ENCODE measurements at places on chromosomes 5 and 9.

DNA sequence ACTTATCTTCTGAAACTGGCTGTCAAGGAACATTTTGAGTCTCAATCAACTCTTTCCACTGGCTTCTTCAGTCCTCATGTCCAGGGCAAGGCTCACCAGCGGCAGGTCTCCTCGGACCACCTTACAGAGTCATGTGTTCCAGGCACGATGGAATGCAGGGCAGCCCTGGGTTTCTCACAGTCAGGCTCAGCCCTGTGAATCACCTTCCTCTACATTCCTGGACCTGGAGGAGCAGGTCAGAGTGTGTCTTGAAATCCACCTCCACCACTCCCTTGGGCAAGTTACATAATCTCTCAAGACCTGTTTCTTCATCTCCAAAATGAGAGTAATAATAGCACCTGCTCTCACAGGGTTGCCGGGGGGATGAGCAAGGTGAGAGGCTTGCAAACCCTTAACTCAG, 16.0 kb downstream of the ENC1 start:
- DNase-seq: no peak

DNA sequence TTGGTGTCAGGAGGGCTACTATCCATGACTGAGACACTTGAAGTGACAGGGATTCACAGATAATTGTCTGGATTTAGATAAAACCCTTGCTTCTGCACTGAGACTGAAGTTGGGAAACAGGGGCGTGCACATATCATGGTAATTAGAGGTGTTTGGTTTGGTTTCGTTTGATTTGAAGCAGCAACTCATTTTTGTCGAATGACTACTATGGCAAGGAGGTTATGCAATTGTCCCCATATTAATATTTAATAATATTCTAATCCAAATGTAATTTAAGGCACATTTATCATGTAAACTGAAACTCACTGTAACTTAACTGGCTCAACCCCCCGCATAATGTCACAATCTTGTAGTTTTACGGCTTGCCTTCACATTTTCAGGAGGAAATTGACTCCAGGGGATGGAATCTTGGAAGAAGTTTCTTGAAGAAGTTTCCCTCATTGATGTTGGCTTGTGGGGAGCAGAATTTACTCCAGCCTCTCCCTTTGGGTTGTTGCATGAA, 12.5 kb downstream of the ZNF366 start:
- DNase-seq: no peak

- no peak for DNase-seq
These were observed 148.2 kb downstream of the PCSK1 start for GRCh38 chr5:96284727-96285389.

DNA sequence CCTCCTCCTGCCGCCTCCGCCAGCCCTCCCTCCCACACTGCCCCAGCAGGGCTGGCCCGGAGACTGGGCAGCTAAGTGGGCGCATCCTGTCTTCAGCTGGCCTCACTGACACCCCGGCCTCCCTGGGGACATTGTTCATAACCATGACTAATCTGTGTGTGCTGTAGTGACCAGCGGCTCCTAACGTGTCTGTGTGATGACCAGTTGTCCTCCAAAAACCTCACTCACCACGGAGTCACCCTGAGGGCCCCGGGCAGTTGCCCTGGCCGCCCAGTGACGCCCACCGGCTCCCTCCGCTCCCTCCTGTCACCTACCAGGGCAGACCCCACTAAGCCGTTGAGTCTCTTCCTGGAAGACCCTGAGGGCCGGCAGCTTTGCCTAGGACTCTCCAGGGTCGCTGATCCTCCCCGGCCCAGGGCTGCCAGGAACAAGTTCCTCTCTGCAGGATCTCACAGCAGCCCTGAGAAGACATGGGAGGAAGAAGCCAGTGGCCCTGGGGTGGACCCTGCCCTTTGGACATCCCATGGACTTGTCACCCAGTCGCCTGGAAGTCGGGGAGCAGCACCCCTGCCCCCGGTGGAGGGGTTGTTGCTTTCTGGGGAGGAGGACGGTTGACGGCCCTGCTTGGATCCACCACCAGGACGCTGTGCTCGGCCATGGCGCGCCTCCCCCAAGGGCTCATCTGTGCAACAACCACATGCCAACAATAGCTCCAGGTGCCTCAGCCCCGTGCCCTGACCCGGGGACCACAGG, 110.2 kb upstream of the LMX1B start:
- peak; percentile 53 for DNase-seq

- no peak for DNase-seq
These were observed 51.1 kb downstream of the C9orf50 start for GRCh38 chr9:129569502-129570449.

DNA sequence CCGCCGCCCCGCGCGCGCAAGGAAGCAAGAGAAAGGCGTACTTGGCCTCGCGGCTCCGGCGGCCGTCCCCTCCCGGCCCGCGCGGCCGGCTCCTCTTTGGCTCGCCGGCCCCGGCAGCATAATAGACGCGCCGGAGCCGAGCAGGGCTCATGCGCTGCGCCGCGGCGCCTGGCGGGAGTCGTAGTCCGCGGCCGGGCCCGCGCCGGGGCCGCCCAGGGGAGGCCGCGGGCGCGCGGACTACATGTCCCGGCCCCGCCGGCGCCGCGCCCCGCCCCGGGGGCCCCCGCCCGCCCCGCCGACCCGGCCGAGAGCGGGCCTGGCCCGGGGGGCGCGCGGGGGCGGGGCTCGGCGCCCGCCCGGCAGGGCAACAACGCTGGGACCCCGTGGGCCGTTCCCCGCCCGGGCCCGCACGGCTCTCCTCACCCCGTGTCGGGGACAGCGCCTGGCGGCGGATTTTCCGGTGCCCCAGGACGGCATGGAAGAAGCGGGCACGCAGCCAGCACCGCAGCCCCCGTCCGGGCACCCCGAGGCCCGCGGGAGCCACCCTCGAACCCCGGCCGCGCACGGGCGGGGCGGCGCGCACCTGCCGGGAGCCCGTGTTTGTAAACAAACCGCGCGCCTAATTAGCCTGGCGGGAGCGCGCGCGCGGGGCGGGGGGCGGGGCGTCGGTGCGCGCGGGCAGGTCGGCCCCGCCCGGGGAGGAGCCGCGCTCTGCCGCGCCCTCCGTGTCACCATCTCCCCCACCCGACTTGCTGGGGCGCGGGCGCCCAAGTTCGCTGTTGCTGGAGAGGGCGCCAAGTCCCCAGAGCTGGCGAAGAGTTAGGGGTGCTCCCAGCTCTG, at the start of gene BRD3:
TSS of gene BRD3 (minus strand) at position 123 of the 840 bp plus-strand sequence. CDS start 14,549 bp downstream, outside the sequence.
- DNase-seq: peak; percentile 95

DNA sequence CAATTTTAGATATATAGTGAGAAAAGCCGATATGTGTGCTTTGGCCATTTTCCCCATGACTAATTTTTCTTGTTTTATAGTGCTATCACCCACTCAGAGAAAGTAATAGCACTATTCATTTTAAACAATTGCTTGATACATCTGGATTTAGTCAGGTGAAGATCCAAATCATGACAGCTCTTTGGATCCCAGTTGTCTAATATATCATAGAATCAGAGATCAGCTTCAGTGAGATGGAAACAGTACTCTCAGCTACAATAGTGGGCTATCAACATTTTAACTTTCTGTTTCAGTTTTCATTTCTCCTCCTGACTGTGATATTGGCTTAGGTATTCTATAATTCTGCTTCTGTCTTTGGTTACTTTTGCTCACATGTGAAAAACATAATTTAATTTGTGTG, 38.7 kb downstream of the VCAN start:
- DNase-seq: no peak

GRCh38 chr5:175813943-175814630, 57.3 kb upstream of the CPLX2 start:
- DNase-seq: no peak

DNA sequence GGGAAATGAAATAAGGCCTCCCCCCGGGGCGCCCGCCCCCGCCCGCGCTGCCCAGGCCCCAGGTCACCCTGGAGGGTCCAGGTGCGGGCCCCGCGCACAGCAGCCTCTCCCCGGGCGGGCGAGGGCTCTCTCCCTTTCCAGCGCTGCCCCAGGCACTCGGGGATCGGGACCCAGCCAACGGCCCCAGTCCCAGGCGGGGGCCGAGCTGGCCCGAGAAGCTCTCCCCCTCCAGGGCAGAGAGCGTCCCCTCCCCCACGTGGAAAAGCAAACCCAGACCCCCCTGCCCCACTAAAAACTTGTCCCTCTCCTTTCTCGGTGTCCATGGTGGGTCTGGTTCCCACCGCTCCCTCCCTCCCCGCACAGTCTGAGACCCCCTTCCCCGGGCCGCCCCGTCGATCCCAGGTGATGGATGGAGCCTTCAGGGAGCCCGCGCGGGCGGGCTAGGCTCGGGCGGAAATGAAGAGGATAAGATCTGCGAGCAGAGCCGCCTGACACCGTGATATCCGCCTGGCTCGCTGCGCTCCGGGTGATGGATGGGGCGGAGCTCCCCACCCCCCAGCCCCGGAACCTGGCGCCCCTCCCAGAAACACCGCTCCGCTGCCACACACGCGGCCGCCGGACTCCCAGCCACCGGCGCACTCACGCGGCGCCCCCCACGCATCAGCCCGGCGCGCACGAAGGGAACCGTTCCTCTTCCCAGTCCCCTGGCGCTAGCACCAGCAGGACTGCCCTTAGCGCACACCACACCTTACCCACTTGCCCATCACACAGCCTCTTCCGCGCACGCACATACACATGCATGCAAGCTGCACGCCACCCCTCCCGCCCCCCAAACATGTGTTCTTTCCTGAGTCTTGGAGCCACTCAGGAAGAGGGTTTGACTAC, 81.7 kb upstream of the ZBTB43 start:
- DNase-seq: peak; percentile 32

GRCh38 chr5:151405334-151406160, 41.9 kb upstream of the SLC36A1 start:
- DNase-seq: no peak

DNA sequence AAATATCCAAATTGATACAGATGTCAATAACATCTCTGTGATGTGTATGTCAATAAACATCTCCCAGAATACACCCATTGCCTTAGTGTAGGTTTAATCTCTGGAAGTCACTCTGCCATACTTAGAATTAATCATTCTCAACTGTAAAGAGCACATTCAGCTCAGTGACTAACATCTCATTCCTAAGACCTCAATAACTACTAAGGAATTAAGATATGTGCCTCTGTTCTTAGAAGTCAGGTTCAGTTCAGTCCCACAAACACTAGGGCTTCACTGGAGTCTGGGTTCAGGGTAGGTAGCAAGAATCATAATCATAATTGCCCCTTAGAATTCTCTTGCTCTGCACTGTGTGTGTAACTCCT, 31.7 kb downstream of the UGCG start:
- DNase-seq: no peak

DNA sequence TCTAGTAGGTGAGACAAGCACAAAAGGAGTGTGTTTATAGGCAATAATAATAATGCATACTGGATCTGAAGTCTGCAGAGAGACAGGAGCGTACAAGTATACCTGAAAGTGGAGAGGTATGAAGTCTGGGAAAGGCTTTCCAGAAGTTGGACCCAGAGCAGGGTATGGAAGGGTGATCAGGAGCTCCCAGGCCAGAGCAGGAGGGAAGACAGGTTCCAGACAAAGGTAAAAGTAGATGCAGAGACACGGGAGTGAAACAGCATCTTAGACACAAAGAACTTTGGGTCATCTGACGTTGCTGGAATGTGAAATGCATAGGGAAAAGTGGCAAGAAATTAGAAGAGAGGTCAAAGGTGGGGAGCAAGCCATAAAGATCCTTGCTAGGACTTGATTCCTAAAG, 175.1 kb downstream of the PAM start:
- DNase-seq: no peak

DNA sequence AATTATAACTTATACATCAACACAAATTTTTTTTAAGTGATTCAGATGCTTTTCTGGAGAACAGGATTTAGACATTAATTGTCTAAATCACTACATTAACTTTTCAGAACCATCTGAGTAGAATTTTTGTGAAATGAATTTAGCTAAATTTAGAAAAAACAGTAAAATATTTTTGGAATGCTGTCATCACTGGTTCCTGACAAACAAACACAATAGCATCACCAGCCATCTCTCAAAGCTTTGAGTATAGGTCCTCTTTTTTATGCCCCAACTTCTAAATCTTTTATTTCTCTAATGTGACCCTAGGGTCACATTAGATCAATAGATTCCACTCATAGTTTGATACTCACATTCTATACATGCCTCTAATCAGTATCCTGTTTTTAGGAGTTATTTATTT, 104.6 kb downstream of the PRR16 start:
- DNase-seq: no peak

GRCh38 chr5:139789116-139789844, 6.3 kb upstream of the PSD2 start:
- DNase-seq: no peak

GRCh38 chr5:125424402-125425141, 678.1 kb upstream of the ZNF608 start:
- no peak for DNase-seq

DNA sequence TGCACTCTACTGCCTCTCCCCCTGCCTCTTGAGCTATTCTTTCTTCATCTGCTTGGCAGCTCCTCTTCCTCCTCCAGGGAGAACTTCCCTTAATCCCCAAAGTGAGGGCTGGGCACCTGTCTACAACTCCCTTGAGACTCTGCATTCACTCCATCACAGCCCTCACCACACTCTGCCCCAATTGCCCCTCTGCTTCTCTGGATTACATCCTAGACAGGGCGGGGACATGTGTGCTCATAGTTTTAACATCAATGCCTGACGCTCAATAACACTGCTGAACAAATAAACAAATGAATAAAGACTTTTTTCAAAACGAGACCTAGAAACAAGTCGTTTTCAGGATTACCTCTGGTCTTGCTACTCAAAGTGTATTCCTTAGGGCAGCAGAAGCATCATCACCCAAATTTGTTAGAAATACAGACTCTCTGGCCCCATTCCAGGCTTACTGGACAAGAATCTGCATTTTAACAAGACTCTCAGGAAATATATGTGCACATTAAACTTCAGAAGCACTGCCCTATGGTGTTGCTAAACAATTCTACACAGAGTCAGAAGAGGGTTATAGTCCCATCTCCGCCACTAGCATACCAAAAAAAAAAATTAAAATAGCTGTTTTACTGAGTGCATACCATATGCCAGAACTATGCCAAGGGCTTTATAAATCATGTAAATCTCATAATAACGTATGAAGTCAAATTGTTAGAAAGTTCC, 115.6 kb downstream of the CDK5RAP2 start:
- no peak for DNase-seq

DNA sequence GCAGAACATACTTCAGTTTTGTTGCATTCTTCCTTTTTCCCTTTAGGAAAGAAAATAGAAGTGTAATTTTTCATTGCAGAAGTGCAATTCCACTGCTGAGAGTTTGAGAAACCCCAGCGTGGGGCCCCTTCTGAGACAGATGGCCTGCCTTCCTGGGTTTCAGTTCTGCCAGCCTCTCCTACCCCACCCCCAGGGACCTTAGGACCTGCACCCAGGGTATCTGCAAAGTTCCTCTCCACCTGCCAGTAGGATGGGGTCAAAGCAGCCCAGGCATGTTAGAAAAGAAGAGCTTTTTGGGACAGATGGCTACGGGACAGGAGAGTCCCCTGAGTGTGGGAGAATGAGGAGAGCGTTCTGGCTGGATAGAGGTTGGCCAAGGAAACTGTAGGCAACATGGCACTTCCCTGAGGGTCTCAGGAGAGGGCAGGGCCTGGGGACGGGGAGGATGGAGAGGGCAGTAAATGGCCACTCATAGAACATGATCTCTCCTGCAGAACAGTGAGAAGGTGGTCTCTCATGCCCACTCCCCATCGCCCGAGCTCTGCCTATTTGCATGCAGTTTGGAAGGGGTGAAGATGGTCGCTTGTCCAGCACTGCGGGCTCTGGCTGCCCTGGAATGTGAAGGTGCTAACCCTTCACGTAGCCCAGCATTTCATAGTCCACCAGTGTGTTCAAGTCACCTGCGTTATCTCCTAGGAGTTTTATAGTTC, at the start of gene TIFAB:
TSS of gene TIFAB (minus strand) at position 31 of the 710 bp plus-strand sequence. CDS start 2,412 bp downstream, outside the sequence.
- no peak for DNase-seq

Data from right cardiac atrium (tissue), 5 donors.